ENCODE measurements at places on chromosomes 1 and 21.

- DNase-seq = peak; percentile 33
These were observed 176.3 kb upstream of the ZNHIT6 start for GRCh38 chr1:85884372-85885035.

- no peak for DNase-seq
These were observed 14.1 kb downstream of the CNR2 start for GRCh38 chr1:23899070-23899469.

DNA sequence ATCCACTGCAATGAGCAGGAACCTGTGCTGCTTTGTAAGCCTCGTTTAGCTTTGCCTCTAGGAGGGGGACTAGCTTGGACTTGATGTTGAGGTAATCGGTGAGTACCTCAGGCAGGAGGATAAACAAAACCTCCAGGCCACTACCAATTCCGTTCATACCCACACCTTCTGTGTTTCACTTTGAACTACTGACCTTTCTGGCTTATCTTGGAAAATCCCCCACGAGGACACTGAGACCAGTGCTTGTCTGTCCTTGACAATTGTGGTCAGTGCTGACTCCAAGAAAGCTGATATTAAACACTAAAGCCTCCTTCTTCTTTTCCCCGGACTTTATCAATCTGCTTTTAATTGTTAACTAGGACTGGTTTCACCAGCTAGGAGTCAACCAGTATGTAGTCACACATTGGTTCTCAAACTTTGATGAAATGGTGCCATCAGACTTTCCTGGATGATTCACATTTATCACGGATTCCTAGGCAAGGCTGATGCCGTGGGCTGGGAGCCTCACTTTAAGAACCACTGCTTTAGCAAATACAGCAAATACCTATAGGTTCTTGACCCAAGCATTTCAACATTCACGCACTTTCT, 52.7 kb downstream of the TGFB2 start:
- DNase-seq = no peak

GRCh38 chr1:66476774-66477173, 57.2 kb upstream of the SGIP1 start:
- DNase-seq = no peak

GRCh38 chr21:36080386-36080785, 10.6 kb downstream of the CBR1 start:
- no peak for DNase-seq
